Posterior cingulate gyrus (tissue), 11 donors: ENCODE measurements at places on chromosomes 7 and 10.

DNA sequence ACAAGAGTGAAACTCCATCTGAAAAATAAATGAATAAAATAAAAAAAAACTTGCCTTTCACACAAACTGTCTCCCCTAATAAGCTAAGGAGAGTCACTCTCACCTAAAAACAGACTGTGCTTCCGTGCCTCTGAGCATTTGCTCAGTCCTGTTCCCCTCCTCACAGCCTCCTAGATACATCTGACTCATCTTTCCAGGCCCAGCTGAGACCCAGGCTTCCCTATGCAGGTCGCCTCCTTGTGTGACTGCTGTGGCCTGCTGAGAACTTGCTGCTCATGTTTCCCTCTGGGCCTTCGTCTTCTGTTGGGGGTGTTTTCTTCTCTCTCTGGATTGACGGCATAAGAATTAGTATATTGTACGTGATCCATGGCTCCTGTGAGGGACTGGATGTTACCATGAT, 777.7 kb downstream of the LRMDA start:
- DNase-seq = no peak

GRCh38 chr10:99565166-99565565, 32.4 kb downstream of the NKX2-3 start:
- DNase-seq = no peak

DNA sequence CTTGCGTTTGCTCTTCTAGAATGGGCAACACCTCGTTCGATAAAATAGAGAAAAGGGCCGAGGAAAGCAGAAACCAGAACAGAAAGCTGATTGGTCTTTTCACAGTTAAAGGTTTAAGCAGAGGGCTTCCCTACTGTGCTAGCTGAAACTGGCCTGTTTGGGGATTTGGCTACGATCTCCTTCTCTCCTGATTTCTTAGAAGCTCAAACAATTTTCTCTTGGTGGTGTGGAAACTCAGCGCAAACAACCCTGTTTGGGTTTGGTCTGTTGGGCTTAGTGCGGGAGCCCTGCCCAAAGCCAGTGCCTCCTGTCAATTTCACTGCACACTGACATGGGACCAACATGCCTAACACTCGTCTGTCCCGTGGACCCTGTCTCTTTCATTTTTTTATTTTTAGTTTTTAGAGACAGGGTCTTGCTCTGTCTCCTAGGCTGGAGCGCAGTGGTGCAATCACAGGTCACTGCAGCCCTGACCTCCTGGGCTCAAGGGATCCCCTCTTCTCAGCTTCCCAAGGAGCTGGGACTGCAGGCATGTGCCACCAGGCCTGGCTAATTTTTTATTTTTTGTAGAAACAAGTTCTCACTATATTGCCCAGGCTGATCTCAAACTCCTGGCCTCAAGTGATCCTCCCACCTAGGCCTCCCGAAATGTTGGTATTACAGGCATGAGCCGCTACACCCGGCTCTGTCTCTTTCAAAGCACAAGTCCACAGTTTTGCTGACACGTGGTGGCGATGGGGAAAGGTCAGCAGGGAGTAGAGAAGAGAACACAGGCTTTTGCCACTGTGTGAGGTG, 16.5 kb upstream of the BNIP3 start:
- no peak for DNase-seq

GRCh38 chr10:79017882-79018520, 50.8 kb upstream of the ZMIZ1 start:
- peak; percentile 43 for DNase-seq

- DNase-seq = no peak
Observed at GRCh38 chr7:133675510-133676218, 422.8 kb downstream of the EXOC4 start.

DNA sequence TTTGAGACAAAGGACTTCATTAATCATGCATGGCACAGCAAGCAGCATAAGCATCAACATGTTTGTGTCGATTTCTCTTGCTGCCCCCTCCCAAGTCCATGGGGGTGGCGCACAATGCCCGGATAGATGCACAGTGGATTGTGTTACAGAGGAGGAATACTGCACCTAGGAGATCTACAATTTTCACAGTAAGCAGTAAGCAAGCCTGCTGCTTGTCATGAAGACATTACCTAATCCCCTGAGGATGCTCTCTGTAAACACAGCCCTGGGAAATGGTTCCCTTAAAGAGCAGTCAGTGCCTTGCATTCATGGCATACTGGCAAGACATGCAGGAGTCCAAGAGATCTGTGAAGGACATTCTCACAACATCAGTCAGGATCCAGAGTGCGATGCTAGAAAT, 137.7 kb downstream of the ETV1 start:
- DNase-seq = no peak

- no peak for DNase-seq
Observed at GRCh38 chr7:131826960-131827359, 270.5 kb upstream of the PODXL start.

- DNase-seq = no peak
Observed at GRCh38 chr7:111138193-111138569, 47.3 kb downstream of the LRRN3 start.

DNA sequence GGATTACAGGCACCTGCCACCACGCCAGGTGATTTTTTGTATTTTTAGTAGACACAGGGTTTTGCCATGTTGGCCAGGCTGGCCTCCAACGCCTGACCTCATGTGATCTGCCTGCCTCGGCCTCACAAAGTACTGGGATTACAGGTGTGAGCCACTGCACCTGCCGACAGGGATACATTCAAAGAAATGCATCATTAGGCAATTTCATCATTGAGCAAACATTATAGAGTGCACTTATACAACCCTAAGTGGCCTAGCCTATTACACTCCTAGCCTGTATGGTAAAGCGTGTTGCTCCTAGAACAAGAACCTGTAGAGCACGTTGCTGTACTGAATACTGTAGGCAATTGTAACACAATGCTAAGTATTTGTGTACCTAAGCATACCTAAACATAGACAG, 350.3 kb downstream of the GALNT17 start:
- DNase-seq = no peak
